Stimulated activated CD8-positive, alpha-beta memory T cell treated with anti-CD3 and anti-CD28 coated beads, Interleukin-2, amount 100 ng/mL, for 48 hours (primary cell): ENCODE measurements at places on chromosomes 11 and 22.

GRCh38 chr22:45889093-45889538 is 87.8 kb downstream of the WNT7B start:
- DNase-seq: no peak

DNA sequence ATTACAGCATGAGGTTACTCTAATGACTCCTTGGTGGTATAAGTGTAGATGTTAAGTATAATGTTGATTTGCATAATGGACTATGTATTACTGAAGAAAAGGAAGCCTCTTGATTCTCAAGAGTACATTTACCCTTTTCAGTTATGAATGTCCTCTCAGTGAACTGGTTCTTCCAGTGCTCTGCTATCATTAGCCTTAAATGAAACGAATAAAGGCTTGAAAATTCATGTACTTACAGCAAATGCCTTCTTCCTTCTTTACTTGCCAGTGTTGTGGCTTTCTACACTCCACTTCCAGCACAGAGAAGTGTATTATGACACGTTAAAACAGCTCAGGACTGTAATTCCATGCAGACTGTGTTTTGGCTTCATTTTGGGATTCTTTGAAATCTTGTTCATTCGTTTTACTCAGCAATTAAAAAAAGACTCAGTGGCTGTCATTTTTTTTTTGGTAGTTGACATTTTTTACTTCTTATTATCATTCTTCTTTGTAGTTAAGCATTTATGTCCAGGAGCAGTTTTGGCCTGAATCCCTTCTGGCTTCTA is 96.9 kb downstream of the MTMR3 start:
- DNase-seq: no peak

GRCh38 chr11:6812390-6813005 is 13.0 kb upstream of the OR6A2 start:
- DNase-seq: no peak

DNA sequence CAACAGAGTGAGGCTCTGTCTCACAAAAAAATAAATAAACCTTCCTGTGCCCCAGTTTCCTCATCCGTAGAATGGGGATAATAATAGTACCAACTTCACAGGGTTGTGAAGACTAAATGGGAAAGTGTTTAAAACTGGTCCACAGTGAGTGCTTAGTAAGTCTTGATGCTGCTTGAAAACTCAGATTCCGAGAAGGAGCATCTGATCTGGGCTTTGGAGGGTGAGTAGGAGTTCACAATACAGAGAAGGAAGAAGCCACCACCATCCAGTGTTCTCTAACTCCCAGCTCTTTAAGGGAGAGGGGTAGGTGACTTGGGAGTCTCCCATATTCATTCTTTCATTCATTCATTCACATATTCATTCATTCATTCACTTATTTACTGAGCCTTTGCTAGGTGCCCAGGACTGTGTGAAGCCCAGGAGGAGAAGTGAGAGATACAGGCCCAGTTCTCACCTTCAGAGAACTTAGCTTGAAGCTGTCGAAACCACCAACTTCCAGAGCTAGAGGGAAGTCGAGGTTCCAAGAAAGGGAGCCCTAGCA is 17.7 kb downstream of the CYTH4 start:
- no peak for DNase-seq

- DNase-seq: peak; percentile 55
These were observed 19.5 kb downstream of the IL17REL start for GRCh38 chr22:49992921-49993648.

- no peak for DNase-seq
These were observed 26.6 kb upstream of the RELT start for GRCh38 chr11:73349633-73350032.

DNA sequence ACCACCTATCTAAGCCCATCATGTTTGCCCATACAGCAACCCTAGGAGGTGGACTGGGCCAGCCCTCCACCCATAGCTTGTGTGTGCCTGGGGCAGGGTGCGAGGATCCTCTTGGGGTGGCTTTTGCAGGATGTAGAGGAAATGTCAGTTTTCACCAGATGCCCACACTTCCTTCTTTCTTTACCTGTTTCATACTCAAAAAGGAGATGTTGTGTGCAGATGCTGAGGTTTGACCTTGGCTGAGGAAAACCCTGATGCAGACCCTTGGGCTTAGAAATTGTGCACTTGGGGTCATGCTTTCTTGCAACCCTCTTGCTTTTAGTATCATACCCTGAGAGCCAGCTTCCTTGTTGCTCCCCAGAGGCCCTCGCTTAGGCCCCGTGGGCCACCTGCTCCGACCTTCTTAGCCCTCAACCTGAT is 2.2 kb downstream of the HTR3A start:
- DNase-seq: no peak
